ENCODE measurements at places on chromosomes 3 and 15. TPM values are rescaled to one million over a fixed set of nuclear protein-coding genes. Genes with fewer than 3 reads are reported as not detected.

DNA sequence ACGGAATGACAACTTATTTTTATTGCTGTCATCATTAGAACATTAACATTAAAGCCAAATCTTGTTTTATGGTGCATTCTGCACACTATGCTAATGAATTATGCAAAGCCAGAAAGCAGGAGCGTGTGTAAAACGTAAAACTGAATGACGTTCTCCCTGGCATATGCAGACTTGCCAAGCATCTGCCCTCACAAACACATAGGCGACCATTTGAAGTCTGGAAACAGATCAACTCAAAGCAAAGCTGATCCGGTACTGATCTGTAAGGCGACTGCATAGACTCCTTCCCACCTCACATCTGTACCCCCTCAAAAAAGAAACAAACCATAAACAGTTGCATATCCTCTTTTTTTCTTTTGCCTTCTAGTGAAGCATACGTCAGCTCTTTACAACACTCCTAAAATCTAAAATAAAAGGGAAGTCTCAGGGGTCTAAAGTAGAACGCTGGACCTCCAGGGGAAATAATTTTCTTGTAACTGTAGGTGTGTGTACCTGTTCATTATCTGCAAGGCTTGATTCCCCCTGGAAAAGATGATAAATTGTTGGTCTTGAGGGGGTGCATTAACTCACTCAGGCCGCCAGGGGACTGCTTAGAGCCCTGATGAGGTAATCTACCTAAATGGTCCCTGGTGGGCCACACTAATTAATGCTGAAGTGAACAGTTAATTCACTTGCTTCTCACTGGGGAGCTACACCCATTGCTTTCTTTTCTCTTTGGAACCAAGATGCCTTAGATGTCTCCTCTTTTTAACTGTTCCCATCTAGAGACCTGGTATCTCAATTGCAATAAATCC is 231.4 kb downstream of the CDIN1 start:
- peaks cover 5% of the 10 kb centered on the region for H3K36me3 ChIP-seq
- DNase-seq, result no peak
- no peak overlapping the region for H3K27ac ChIP-seq
- no peak overlapping the region for H3K4me3 ChIP-seq

The ATP13A4 gene
- total RNA-seq, result 75.0 TPM

DNA sequence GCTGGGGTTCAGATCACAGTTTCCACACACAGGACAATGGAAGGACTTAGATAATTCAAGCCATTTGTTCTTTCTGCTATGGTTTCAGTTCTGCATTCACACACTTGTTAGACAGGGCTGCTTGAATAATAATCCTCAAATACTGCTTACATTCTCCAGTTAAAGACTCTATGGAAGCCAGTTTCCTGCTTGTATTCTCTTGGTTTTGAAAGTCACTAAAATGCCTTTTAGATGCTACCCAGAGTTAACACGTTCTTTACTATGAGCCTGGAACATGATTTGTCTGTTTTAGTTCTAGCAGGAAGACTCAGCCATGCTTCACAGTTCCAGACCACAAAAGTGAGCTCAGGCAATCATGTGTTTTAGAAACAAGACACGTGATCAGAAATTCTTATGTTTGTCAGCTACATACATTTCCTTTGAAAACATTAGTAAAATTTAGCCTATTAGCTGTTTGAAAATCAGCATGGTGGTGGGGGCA is 152.4 kb downstream of the LEKR1 start:
- H3K4me3 ChIP-seq, result no peak overlapping the region
- H3K27me3 ChIP-seq, result no peaks in the 10 kb centered on the region
- no peaks in the 10 kb centered on the region for H3K4me1 ChIP-seq
- no peak for DNase-seq
- H3K36me3 ChIP-seq, result no peaks in the 10 kb centered on the region

- no peak for DNase-seq
- H3K36me3 ChIP-seq, result no peaks in the 10 kb centered on the region
- no peak overlapping the region for H3K4me3 ChIP-seq
- no peak overlapping the region for H3K27ac ChIP-seq
- no peaks in the 10 kb centered on the region for H3K4me1 ChIP-seq
- H3K27me3 ChIP-seq, result no peaks in the 10 kb centered on the region
These were observed 56.5 kb downstream of the DCLK3 start for GRCh38 chr3:36707623-36708409.

The STIMATE gene
- 25.7 TPM for total RNA-seq

GRCh38 chr3:14265246-14265962 is 86.8 kb downstream of the LSM3 start:
- H3K27ac ChIP-seq, result no peak overlapping the region
- H3K36me3 ChIP-seq, result no peaks in the 10 kb centered on the region
- no peaks in the 10 kb centered on the region for H3K4me1 ChIP-seq
- DNase-seq, result no peak
- H3K4me3 ChIP-seq, result no peak overlapping the region
- no peaks in the 10 kb centered on the region for H3K27me3 ChIP-seq

DNA sequence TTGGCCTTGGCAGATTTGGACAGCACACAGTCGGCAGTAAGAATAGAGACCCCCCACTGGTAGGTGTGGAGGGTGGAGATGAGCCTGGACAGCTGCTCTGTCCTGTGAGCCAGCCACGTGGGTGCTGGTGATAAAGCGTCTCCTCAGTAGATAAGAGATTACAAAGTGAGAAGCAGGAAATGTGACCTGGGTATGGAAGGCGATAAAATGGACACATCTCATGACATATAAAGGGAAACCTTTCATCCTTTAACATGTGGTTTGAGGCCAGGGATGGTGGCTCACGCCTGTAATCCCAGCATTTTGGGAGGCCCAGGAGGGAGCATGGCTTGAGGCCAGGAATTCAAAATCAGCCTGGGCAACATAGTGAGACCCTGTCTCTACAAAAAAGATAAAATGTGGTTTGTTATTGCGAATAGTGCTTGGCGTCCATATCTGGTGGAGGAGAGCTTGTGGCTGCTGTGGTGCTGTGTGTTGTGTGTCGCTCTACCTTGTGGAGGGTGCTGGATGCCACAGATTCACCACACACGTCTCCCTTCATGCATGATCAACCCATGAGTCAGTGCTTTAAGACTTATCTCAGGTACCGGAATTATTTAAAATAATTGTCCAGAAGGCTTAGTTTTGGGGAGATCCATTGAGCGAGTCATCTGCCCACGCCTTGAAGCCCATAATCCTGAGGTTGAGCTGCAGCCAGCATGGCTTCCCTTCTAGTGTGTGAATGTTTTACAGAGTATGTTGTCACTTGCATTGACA is 157.0 kb downstream of the GABRG3 start:
- H3K27me3 ChIP-seq, result no peaks in the 10 kb centered on the region
- no peak overlapping the region for H3K27ac ChIP-seq
- H3K4me3 ChIP-seq, result no peak overlapping the region

GRCh38 chr3:179672918-179673317 is 20.1 kb downstream of the USP13 start:
- no peaks in the 10 kb centered on the region for H3K27me3 ChIP-seq
- no peaks in the 10 kb centered on the region for H3K36me3 ChIP-seq
- no peak for DNase-seq
- no peak overlapping the region for H3K4me3 ChIP-seq
- H3K4me1 ChIP-seq, result peaks cover 6% of the 10 kb centered on the region

DNA sequence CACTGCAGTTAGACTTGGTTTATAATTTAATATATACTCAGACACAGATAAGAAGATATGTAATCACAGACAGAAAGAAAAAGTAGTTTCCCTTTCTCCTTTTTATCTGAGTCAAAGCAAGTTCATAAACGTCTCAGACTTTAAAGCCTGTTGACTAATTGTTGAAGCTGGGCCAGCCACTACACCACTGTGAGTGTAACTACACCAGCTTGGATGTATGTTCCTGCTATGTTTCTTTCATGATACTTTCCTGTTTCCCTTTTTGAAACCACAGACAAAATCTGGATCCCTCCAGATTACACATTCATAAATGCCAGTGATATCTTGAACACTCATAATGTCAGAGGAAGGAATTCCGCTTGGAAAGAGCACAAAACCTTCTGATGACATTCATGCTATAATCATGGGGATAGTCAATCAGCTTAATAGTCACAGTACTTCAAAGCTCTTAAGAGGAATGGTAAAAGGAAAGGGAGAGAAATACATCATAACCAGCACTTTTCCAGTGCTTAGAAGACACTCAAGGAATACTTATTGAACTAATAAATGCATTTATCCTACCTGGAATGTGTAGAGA is 32.0 kb downstream of the KCNMB2 start:
- H3K4me1 ChIP-seq, result no peaks in the 10 kb centered on the region
- H3K4me3 ChIP-seq, result no peak overlapping the region
- H3K27ac ChIP-seq, result no peak overlapping the region
- H3K36me3 ChIP-seq, result no peaks in the 10 kb centered on the region
- no peak for DNase-seq

Data from suprapubic skin (tissue), 4 donors.